Right forelimb (tissue), 1 donor: ENCODE measurements at places on chromosomes 16 and 17.

- no peak for DNase-seq
These were observed 5.0 kb downstream of the HAPSTR1 start for GRCh38 chr16:9096416-9096952.

GRCh38 chr16:13629704-13630103 lies 290.2 kb upstream of the ERCC4 start:
- DNase-seq, result no peak

DNA sequence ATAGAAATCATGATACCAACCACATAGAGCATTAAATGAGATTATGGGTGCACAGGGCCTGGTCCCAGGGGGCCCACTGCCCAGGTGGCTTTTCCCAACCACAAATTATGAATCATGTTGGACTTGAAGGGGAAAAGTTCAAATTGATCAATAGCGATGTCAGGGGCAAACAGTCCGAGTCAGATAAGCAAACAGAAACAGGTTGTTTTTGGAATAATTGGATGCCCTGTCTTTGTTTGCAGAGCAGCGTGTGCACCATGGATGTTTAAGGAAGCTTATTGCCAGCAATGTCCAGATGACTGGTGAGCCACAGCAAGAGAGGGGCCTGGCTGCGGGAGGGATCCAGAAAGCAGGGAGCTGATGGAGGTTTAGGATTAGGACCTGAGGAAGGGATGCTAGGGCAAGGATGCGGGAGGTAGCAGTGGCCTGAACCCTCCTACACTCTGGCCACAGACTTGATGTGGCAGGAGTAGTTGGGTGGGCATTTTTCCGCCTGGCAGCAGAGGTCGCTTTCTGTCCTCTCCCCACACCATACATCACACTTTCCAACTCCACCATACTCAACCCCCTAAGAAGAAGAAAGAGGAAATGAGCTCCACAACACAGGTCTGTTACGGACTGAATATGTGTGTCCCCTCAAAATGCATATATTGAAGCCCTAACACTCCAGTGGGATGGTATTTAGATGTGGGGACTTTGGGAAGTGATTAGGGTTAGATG lies 266.4 kb upstream of the RPL38 start:
- DNase-seq, result no peak

DNA sequence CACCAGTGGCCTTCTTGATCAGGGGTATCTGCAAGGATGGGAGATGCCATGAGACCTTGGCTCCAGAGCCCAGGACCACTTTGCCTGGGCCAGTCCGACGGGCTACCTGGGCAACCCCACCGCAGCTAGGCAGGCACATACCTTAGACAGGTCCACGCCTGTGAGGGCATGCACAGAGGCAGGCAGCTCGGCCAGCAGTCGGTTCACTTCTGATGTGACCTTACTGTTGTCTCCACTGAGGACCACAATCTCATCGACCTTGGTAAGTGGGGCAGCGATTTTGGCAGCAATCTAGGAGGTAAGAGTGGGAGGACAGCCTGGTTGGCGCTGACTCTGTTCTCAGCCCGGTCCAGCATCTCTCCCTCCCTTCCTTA lies 17.0 kb downstream of the FLOT2 start:
- no peak for DNase-seq

- no peak for DNase-seq
These were observed 1336.7 kb downstream of the CDH11 start for GRCh38 chr16:63785170-63785569.
